GM13976 (cell line): ENCODE measurements at places on chromosomes 12 and 14.

GRCh38 chr14:55201219-55202101 is 10.1 kb upstream of the DLGAP5 start:
- no peak for DNase-seq

DNA sequence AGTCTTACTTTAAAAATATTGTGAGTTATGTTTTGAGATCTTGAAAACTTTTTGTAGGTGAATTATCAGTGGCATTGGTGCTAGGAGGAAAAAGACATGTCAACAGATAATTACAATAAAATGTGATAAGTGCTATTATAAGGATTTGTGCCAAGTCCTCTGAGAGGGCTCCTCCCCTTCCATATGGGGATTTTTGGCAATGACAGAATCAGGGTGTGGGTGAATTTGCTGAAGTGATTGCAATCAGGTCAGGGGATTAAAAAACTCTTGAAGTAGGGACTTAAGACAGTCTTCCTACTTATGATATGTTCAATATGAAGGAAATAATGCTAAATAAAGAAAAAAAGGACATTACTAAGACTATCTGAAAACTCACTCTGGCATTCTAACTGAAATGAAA is 122.5 kb downstream of the SLC15A5 start:
- DNase-seq = no peak

DNA sequence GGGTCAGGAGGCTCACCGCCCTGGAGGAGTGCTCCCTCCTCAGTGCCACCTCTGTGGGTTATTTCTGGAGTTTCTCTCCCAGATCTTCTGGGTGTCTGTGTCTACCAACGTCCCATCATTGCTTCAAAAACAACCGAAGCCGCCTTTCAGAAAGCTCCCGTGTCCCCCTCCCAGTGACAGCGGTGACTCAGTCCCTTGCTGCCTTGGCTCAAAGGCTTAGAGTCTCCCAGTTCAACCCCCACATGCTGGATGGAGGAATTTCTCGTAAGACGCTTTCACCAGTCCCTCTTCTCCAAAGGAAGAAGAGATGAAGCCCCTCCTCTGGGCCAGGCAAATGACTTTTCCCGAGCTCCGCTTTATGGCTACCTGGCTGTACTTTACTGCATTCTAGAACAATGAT is 146.6 kb downstream of the RBM19 start:
- DNase-seq = no peak

GRCh38 chr14:89252887-89253532 is 164.0 kb downstream of the FOXN3 start:
- no peak for DNase-seq

DNA sequence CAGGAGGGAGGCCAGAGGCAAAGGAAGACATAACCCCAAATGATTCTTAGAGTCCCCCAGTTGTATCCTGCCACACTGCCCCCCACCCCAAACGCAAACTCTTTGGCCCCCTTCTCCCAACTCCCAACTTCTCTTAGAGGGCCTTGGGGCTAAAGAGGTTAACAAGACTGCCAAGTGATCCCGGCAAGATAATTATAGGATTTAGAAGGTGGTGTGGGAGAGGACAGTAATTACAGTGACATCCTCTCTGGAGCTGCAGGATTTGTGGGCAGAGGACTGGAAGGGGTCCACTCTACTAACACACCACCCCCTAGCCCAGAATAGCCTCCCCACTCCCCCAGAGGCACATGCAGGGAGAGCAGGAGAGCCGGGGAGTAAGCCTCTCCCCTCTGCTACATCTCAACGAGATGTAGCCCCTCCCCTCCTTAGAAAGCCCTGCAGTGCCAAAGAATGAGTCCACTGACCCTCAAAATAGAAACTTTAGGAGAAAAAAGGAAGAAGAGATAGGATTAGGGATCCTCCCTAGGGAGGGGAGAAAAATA is 5.3 kb upstream of the GDF11 start:
- DNase-seq = no peak
